ENCODE measurements at places on chromosomes 6 and 20.
A peak's percentile ranks its signal among the peaks of the same experiment; 100 is the strongest.

GRCh38 chr6:36362551-36363370 is 24.7 kb downstream of the ETV7 start:
- H3K27me3 ChIP-seq = no peaks in the 10 kb centered on the region
- no peak overlapping the region for H3K27ac ChIP-seq
- H3K36me3 ChIP-seq = peaks cover 2% of the 10 kb centered on the region

DNA sequence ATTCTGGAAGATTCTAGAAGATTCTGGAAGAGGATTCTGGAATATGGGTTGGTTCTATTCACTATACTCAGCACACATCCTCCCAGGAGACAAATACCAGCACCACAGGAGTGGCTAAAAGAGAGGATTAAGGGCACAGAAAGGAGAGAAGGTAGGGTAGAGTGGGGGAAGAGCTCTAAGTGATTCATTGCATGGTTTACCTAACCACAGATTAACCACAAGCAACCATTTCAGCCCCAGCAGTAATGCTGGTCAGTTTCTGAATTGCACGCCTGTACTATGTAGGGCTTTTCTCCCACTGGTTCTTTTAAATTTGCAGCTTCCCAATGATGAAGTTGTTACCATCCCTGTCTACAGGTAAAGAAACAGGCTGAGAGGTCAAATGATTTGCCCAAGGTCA is 192.7 kb upstream of the PMEPA1 start:
- H3K27me3 ChIP-seq = peaks cover 2% of the 10 kb centered on the region
- H3K4me1 ChIP-seq = peaks cover 5% of the 10 kb centered on the region
- no peak overlapping the region for H3K27ac ChIP-seq
- no peaks in the 10 kb centered on the region for H3K36me3 ChIP-seq

DNA sequence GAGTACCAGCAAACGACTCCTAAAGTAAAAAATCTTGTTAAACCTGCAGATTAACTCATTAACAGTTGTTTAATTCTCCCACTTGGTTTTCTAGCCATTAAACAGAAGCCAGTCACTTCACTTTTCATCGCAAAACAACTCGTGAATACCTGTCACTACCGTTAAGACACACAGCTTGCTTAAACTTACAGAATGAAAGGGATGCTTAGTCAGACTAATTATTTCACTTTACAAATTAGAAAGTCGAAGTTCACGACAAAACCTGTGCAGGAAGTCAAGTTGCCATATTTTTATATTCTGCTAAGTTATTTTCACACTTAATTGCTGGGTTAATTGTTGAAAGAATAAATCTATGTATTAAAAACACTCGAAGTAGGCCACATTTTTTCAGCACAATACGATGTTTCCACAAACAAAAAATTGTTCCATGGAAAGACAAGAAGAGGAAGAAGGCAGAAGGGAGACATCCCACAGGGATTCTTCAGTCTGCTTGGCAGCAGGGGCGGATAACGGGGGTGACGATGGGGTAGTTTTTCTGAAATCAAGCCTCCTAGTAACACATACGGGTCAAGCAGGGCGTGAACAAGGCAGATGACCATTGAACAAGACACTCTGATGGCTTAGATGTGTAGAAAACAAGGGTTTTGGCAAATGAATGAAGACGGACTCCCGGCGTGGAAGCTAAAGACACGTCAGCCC is 933 bp downstream of the SSR1 start:
- H3K4me3 ChIP-seq = peak overlapping the region; percentile 97
- no peaks in the 10 kb centered on the region for H3K27me3 ChIP-seq
- peak overlapping the region; percentile 87 for H3K27ac ChIP-seq
- peaks cover 3% of the 10 kb centered on the region for H3K4me1 ChIP-seq

- no peak overlapping the region for H3K4me3 ChIP-seq
- peaks cover 8% of the 10 kb centered on the region for H3K4me1 ChIP-seq
- H3K27me3 ChIP-seq = no peaks in the 10 kb centered on the region
- peaks cover 2% of the 10 kb centered on the region for H3K36me3 ChIP-seq
- peak overlapping the region; percentile 95 for H3K27ac ChIP-seq
Measured at GRCh38 chr6:39200498-39201020, 28.7 kb downstream of the KCNK5 start.

GRCh38 chr20:59047938-59048680 is 5.5 kb upstream of the PRELID3B start:
- no peaks in the 10 kb centered on the region for H3K27me3 ChIP-seq
- peak overlapping the region; percentile 86 for H3K27ac ChIP-seq
- H3K4me1 ChIP-seq = peaks cover 17% of the 10 kb centered on the region

Data from small intestine (tissue), 16 donors.